ENCODE measurements at places on chromosomes 12 and 14. TPM values are rescaled to one million over a fixed set of nuclear protein-coding genes. Genes with fewer than 3 reads are reported as not detected.
A peak's percentile ranks its signal among the peaks of the same experiment; 100 is the strongest.

- no peak for DNase-seq
These were observed 17.7 kb downstream of the IRAK4 start for GRCh38 chr12:43776498-43776897.

GRCh38 chr14:75264036-75264435, 14.6 kb upstream of the FOS start:
- DNase-seq, result no peak

DNA sequence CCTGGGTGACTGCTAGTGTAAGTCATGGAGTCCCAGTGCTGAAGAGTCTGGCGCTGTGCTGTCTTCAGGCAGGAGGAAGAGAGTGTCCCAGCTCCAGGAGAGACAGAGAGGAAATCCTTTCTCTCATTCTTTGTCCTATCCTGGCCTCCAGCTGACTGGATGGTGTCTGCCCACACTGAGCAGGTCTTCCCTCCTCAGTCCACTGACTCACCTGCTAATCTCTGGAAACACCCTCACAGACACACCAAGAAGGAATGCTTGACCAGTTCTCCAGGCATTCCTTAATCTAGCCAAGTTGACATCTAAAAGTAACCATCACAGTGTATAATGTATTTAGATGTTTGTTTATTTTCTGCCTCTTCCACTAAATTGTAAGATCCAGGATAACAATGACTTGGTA, 53.9 kb downstream of the EMP1 start:
- DNase-seq, result no peak

GRCh38 chr14:51592836-51593235, 58.9 kb upstream of the FRMD6 start:
- no peak for DNase-seq

DNA sequence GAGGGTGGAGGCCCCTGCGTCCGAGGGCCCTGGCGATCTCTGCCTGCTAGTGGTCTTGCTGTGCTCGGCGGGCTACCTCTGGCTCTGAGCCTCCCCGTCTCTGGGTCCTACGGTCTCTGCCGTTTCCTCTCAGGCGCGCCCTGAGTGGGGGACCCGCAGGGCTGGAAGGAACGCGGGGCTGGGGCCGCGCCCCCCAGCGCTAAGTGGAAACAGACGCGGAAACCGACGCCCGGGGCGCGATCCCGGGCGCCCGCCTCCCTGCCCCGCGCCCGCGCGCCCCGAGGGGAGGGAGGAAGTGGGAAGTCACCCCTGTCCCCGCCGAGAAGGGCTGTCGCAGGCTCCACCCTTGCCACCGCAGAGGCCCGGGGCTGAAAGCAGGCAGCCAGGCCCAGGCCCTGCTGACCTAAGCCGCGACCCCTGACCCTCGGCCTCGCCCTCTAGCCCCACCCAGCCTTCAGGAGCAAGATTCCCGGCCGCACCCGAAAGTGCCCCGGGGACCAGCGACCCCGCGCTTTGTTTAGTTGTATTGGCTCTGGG, 831 bp downstream of the CRIP1 start:
- peak; percentile 68 for DNase-seq

DNA sequence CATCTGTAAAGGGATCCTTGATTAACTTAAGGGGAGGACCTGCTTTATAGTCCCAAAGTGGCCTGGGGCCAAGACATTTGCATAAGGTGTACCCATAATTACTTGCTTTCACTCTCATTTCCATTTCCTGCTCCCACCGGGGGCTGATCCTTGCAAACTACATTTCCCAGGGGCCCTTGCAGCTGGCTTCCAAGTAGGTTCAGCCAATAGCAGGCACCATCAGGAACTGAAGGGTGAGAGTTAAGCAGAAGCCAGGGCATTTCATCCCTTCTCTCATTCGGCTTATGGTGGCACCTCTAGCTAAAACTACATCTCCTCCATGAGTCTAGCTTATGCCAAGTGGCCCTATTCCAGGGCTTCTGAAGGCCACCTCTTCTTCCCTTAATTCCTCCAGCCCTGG, 88.8 kb downstream of the CCDC60 start:
- DNase-seq, result no peak

DNA sequence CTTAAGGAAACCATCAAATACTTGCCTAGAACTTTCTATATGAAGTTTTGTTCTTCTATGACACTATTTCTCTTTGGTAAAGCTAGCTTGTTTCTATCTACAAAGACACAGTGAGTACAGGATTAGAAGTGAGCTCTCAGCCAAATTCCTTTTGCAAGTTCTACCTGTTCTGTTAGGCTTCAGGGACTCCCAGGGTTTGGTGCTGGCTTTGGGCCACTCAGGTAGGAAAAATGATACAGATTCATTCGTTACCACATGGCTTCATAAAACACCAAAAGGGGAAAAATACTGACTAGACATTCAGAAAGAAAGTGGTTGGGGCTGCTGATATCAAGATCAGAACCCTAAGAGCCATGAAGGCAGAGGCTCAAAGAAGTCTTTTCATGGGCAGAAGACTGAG, 13.8 kb downstream of the ZC2HC1C start:
- no peak for DNase-seq

DNA sequence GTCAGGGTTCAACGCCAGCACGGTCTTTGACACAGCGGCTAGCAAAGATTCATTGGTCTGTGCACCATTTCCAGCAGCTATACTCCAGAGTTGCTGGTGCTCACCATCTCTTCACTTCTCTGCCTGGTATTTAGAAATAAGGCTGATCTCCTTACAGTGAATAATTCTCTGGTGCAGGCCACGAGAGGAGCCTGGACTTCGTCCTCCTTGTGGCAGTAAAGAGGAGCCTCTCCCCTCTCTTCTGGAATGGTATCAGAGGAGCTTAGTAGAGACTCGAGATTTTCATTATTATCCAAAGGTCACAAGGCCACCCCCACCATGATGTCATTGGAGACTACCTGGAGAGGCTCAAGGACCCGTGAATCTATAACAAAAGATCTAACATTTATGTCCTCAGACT, 30.8 kb upstream of the BCL2L14 start:
- no peak for DNase-seq

GRCh38 chr14:87894920-87895319, 98.1 kb downstream of the GALC start:
- no peak for DNase-seq

GRCh38 chr14:57749267-57749666, 116.6 kb downstream of the SLC35F4 start:
- no peak for DNase-seq

GRCh38 chr14:69501423-69501838, 16.9 kb downstream of the PLEKHD1 start:
- DNase-seq, result no peak

Gene FAM186B
- total RNA-seq, result 0.93 TPM

Gene DENND5B
- total RNA-seq, result 64.1 TPM

Gene DGKA
- total RNA-seq, result 95.9 TPM

Gene KLRD1
- total RNA-seq, result 0.27 TPM

Measured in activated B cell treated with CpG ODN at 0.5 μM for 24 hours (primary cell).